ENCODE measurements at places on chromosomes 5 and 9.

DNA sequence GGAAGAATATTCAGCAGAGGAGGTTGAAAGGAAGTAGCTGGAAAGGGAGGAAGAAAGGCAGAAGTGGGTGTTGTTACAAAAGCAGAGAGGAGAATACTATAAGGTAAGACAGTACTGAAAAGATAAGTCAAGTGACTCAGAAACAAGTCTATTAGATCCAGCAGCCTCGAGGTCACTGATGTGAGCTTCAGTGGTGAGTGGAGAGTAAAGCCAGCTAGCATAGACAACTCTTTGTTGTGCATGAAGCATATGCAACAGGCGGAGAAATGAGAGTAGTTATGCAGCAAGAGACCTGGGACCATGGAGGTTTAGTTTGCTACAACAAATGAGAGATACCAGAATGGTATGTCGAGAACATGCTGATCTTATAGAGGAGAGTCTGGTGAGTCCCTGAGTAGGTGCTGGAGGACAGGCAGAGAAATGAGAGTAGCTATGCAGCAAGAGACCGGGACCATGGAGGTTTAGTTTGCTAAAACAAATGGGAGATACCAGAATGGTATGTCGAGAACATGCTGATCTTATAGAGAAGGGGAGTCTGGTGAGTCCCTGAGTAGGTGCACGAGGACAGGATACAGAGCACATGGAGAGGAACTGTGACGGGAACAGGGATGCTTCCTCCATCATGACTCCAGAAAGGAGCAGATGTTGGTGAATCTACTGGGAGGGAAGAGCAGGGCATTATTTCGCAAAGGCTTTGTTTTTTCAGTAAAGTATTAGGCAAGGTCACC is 36.0 kb downstream of the EQTN start:
- no peak for DNase-seq

- no peak for DNase-seq
These were observed 199.2 kb downstream of the FAM170A start for GRCh38 chr5:119828541-119828940.

DNA sequence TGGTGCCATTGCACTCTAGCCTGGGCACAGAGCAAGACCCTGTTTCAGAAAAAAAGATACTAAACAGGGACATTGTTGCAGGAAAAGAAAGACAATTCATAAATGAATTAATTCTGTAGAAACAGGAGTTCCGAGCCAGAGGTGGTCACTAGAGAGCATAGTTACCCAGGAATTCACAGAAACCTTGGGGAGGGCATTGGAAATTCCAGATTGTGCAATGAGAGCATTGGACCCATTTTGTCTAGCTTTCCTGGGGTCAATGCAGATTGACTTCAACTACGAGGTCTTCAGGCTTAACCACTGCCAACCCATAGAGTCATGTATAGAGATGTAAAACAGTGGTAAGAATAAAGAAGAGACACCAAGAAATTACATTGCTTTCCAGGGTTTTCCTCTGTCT is 63.1 kb downstream of the ABHD17B start:
- no peak for DNase-seq

DNA sequence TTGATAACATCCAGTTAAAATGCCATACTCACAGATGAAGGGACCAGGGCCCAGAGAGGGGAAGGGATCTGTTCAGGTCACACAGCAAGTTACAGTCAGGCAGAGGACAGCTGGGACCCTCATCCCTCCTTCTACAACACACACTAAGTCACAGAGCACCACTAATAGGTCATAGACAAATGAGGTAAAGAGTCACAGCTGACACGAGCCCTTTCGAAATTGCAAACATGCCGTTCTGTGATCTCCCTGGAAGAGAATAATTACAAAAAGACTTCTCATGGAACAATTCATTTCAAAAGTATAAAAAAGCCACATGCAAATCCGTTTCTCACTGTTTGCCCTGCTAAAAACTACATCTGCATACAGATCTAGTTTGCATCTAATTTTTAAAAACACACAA is 15.5 kb downstream of the IGFBPL1 start:
- no peak for DNase-seq

DNA sequence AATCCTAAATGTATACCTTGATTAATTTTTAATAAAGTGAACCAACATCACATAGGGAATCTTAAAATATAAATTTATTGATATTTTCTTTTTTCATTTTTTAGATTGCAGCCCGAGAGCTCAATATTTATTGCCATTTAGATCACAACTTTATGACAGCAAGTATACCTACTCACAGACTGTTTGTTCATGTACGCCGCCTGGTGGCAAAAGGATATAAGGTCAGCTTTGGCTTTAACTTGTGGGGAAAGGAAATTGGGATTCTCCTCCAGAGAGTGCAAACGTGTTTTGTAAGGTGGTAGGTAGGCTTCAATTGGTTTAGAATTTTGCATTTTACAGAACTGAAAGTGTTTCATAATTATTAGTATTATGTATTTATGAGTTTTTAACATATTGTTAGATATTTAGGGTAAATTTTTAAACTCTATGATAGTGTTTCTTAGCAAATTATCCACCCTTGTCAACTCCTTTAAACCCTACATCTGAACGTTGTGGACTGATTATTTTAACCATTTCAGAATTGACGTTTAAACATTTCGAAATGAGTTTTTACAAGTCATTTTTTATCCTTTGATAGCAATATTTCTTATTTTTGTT is 17.5 kb upstream of the DHFR start:
- DNase-seq = peak; percentile 61

- no peak for DNase-seq
These were observed 58.3 kb downstream of the JAK2 start for GRCh38 chr9:5043381-5043780.

DNA sequence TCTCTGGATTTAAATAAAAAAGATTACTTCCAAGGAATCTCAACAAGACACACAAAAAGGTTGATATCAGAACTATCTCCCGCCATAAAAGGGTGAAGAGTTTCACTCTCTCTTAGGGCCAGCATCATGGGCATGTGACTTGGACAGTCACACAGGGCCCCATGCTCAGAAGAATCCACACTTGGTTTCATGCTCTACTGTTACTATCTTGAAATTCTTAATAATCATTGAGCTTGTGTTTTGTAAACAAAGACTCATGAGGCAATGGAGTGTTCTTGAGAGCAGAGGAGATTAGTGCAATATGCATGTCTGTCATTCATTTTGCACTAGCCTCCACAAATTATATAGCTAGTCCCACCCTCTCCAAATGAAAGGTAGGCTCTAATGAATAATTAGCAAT is 58.4 kb downstream of the HMHB1 start:
- DNase-seq = no peak

DNA sequence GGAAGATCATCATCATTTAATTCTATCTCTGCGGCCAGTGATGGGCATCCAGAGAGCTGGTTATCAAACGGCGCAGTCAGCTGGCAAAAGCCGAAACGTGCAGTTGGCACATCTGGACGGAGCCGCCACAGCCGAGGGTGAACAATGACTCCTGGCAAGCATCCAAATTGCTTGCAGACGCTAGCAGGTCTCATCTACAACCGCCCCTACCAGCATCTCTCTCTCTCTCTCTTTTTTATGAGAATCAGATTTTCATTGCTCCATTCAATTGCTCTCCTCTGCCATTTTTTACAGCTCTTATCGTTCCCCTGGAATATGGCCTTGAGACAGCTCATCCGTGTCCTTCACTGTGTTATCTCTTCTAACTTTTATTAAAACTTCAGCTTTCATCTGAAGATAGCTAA is 165.2 kb downstream of the MAPKAP1 start:
- DNase-seq = no peak

DNA sequence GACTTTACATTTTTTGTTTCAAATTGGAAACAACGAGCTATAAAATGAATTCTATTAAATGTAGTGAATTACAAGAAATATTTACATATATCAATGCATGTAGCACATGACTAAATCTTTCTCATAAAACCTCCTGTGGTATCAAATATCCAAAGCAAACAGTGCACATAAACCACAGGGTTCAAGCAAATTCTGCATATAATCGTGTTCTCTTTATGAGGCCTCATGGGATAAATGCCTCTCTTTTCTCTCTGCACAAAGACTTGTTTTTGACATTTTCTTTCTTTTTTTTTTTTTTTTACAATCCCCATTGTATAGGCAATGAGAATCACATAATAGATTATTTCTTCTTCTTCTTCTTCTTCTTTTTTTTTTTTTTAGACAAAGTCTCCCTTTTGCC is 1117.2 kb upstream of the DMAC1 start:
- DNase-seq = no peak

DNA sequence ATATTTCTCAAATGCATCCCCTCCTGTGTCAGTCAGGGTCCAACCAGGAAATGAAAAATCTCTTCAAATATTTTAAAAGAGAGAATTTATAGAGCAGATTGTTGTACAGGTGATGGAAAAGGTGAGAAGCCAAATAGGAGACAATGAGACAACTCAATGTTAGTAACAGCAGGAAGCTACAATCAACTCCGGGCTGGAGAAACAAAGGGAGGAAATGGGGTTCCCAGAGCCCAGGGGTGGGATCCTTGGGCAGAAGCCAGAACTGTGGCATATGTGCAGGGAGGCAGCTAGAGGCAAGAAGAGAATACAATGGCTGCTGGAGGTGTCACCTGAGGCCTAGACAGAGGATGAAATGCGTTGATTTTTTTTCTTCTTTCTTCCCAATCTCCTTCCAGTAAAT is 361.8 kb upstream of the ACTBL2 start:
- no peak for DNase-seq

DNA sequence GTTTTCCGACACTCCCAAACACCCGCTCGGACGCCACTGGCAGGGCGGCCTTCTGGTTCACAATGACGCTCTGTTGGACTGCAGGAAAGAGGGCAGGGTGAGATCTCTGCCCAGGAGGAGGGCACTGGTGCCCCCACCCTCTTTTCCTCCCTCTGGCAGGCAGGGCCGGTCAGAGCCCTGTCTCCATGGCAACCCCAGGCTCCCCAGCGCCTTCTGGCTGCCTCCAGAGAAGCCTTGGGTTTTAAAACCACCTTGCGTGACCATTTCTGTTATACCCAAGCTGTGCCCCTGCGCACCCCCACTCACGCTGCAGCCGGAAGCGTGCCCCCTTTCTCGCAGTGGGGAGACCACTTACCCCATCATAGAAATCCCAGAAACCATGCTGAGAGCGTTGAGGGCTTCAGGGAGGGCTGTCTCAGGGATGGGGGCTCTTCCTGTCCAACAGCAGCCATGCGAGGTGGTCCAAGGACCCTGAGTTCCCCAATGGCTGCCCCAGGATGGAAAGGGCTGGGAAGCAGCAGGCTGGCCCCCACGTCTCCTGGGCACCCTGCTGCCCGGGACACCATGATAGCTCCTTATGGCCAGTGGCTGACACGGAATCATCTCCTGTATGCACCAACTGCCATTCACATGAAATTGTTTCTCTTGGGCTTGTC is 7.3 kb downstream of the C9orf50 start:
- no peak for DNase-seq

DNA sequence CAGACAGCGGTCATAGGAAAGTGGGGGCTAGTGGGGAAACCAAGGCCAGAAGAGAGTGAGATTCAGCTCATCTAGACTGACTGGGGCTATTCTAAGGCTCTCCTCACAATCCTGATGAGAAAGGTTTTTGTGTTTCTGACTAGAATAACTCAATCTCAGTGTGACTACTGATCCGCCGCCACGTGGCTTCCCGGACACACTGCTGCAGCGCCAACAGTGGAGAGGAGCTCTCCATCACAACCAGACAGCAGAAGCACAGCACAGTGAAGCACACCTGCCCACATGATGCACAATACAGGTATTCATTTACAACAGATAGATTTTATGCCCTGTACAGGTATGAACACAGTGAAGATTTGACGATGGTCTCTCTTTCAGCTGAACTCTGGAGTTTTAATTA is 25.4 kb downstream of the NREP start:
- DNase-seq = no peak

DNA sequence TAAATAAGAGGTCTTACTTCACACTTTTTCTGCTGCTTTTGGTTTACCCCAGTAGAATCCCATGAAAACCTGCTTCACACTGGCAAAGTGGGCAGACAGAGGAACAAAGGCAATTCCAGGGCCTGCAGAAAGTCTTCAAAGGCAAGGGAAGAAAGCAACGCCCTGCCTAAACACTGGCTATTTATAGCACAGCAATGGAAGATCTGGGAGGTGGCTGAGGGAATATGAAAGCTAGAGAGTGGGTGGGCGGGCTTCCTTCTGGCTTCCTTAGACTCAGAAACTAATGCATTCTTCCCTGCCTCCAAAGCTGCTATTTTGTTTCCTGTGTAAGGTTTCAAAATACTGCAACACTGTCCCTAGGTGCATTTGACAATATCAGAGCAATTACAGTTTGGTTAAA is 46.8 kb downstream of the ELAVL2 start:
- no peak for DNase-seq

- no peak for DNase-seq
These were observed 16.8 kb downstream of the NCS1 start for GRCh38 chr9:130188860-130189481.

DNA sequence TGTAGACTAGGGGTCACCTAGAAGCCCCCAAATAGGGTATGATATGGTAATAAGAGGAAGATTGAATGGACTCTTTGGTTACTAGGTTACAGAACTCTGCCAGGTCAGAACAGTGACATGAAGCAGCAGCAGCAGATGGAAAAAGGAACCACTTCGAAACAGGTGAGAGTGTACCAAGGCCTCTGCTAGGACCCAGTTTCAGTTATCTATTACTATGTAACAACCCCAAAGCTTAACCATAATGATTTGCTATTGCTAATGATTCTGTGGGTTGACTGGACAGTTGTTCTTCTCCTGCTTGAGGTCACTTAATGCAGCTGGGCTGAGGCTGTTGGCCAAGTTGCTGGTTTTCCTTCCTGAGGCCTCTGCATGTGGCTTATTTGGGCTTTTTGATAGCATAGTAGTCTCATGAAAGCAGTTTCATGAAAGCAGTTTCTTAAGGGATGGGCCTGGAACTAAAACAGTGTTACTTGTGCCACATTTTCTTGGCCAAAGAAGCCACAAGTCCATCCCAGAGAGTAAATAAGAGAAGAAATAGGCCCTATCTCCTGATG is 17.6 kb downstream of the C9orf43 start:
- DNase-seq = no peak

GRCh38 chr5:158456756-158457155 is 597.8 kb upstream of the CLINT1 start:
- DNase-seq = no peak

- no peak for DNase-seq
These were observed 71.9 kb upstream of the SPATA31E1 start for GRCh38 chr9:87810679-87811178.
